ENCODE measurements at places on chromosomes 2 and 18. TPM values are rescaled to one million over a fixed set of nuclear protein-coding genes. Genes with fewer than 3 reads are reported as not detected.

DNA sequence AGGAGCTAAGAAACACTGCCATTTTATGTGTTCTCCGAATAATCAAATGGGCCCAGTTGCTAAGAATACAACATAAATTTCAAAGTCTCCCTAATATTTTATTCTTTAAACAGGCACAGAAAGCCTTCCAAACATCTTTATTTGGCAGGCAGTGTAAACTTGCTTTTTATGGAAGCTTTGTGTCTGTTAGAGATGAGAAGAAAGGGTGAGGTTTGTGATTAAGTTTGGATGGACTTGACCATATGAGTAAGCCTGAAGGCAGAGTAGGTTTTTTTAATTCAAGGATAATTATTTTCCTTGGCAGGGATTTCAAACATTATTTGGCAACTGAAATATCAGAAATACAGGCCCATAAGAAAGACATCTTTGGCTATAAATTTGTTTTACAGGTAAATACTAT lies 62.9 kb downstream of the COX7A2L start:
- H3K4me1 ChIP-seq = no peaks in the 10 kb centered on the region
- DNase-seq = peak; percentile 43
- H3K36me3 ChIP-seq = peaks cover 9% of the 10 kb centered on the region
- H3K27me3 ChIP-seq = no peaks in the 10 kb centered on the region
- H3K4me3 ChIP-seq = no peak overlapping the region

DNA sequence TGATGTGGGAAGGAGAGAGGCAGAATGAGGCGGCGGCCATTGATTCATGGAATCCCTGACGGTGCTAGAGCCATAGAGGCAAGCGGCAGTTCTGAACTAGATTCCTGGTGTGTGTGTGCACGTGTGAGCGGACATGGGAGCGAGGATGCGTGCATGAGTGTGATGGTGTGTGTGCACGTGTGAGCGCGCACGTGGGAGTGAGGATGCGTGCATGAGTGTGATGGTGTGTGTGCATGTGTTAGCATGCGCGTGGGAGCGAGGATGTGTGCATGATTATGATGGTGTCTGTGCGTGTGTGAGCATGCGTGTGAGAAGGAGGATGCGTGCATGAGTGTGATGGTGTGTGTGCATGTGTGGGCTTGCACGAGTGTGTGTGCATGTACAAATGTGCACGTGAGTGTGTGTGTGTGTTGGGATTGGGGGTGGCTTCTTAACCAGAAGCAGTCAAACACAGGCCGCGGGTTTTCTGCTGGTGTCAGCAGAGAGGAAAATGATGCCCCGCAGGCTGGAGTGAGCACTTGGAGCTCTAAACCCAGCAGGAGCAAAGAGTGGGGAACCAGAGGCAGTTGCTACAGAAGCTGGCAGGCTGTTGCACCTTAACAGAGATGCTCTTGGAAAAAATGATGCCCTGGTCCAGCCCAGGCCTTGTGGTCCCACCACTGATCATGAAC lies 29.5 kb downstream of the DIPK1C start:
- no peaks in the 10 kb centered on the region for H3K4me1 ChIP-seq
- H3K36me3 ChIP-seq = no peaks in the 10 kb centered on the region
- H3K27ac ChIP-seq = no peak overlapping the region
- no peak for DNase-seq
- no peak overlapping the region for H3K4me3 ChIP-seq

- H3K27ac ChIP-seq = no peak overlapping the region
- H3K4me1 ChIP-seq = no peaks in the 10 kb centered on the region
- H3K36me3 ChIP-seq = no peaks in the 10 kb centered on the region
- no peak for DNase-seq
- no peak overlapping the region for H3K4me3 ChIP-seq
- no peaks in the 10 kb centered on the region for H3K27me3 ChIP-seq
Observed at GRCh38 chr2:171846894-171847293, 47.1 kb downstream of the SLC25A12 start.

DNA sequence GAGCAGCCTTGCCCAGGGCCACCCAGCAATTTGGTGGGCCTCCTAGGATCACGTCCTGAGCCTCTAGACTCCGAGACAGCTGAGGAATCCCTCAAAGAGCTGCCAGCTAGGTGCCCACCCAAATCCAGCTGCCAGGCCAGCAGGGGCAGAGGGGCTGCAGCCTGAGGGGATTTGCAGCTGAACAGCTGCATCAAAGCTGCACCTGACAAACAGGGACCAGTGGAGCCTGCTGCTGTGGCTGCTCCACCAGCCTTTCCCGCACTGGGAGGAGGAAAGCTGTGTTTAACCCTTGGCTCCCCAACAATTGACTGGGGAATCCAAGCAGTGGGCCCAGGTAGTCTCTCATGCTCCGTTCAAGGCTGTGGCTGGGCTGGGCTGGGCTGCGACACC lies 8.2 kb downstream of the ADRA2B start:
- no peak for DNase-seq
- no peak overlapping the region for H3K4me3 ChIP-seq
- peaks cover 2% of the 10 kb centered on the region for H3K27me3 ChIP-seq
- H3K27ac ChIP-seq = no peak overlapping the region

DNA sequence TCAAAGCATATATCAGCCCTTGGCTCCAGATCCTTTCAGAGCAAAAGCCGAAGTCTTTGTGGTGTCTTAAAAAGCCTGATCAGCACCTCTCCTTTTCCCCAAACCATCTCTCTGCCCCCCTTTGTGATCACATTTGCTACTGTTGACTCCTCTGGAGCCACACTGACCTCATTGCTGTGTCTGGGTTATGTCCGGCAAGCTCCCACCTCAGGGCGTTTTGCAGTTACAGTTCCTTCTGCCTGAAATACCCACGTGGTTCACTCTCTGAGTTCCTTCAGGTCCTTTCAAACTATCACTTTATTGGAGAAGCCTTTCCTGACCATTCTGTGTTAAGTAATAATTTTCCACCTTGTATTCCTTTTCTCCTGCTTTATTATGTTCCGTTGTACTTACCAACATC lies 11.8 kb downstream of the C2orf69 start:
- no peaks in the 10 kb centered on the region for H3K27me3 ChIP-seq
- H3K27ac ChIP-seq = no peak overlapping the region
- no peak for DNase-seq
- H3K4me3 ChIP-seq = no peak overlapping the region
- peaks cover 19% of the 10 kb centered on the region for H3K36me3 ChIP-seq

DNA sequence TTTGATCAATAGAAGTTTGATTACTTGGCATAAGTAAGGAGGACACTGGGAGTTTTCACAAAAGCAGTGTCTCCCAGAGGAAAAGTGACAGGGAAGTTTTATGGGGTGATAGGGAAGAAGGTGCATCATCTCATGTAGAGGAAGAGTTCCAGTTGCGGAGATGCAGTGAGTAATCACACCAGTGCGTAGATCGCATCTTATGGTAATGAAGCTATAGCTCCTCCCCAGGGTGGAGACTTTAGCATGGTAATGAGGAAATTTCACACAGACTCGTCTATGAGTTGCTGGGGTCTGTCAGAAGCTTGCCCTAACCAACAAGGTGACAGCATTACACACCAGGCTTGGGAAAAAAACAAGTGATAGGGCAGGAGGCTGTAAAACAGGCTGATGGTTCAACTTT lies 49.0 kb downstream of the KYNU start:
- H3K4me3 ChIP-seq = no peak overlapping the region
- DNase-seq = no peak
- no peaks in the 10 kb centered on the region for H3K4me1 ChIP-seq
- no peaks in the 10 kb centered on the region for H3K36me3 ChIP-seq
- no peaks in the 10 kb centered on the region for H3K27me3 ChIP-seq

- H3K4me1 ChIP-seq = no peaks in the 10 kb centered on the region
- H3K27me3 ChIP-seq = no peaks in the 10 kb centered on the region
- no peaks in the 10 kb centered on the region for H3K36me3 ChIP-seq
- no peak for DNase-seq
Observed at GRCh38 chr2:129752686-129753085, 226.8 kb upstream of the RAB6C start.

GRCh38 chr2:233048569-233049193 lies 11.5 kb upstream of the INPP5D start:
- no peak overlapping the region for H3K27ac ChIP-seq
- DNase-seq = no peak
- H3K4me3 ChIP-seq = no peak overlapping the region
- no peaks in the 10 kb centered on the region for H3K4me1 ChIP-seq
- H3K36me3 ChIP-seq = no peaks in the 10 kb centered on the region

GRCh38 chr2:173249661-173250641 lies 104.7 kb upstream of the CDCA7 start:
- H3K27me3 ChIP-seq = no peaks in the 10 kb centered on the region
- no peaks in the 10 kb centered on the region for H3K4me1 ChIP-seq
- DNase-seq = no peak
- no peak overlapping the region for H3K4me3 ChIP-seq
- no peaks in the 10 kb centered on the region for H3K36me3 ChIP-seq

DNA sequence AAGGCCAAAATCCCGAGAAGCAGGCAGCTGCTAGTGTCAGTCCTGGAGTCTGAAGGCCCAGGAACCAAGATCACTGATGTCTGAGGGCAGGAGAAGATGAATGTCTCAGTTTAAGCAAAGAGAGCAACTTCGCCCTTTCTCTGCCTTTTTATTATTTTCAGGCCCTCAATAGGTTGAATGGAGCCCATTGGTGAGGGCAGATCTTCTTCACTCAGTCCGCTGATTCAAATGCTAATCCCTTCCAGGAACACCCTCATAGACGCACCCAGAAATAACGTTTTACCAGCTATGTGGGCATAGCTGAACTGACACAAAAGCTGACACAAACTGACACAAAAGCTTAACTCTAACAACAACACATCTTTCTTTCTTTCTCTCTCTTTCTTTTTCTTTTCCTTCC lies 78.0 kb upstream of the KCNJ3 start:
- DNase-seq = no peak
- no peaks in the 10 kb centered on the region for H3K27me3 ChIP-seq
- no peak overlapping the region for H3K4me3 ChIP-seq
- H3K27ac ChIP-seq = no peak overlapping the region
- H3K36me3 ChIP-seq = no peaks in the 10 kb centered on the region
- no peaks in the 10 kb centered on the region for H3K4me1 ChIP-seq

- no peaks in the 10 kb centered on the region for H3K27me3 ChIP-seq
- H3K4me3 ChIP-seq = no peak overlapping the region
- no peaks in the 10 kb centered on the region for H3K36me3 ChIP-seq
- DNase-seq = no peak
Observed at GRCh38 chr2:201769666-201770373, 10.9 kb downstream of the ALS2 start.

- no peaks in the 10 kb centered on the region for H3K27me3 ChIP-seq
- no peak overlapping the region for H3K4me3 ChIP-seq
- no peak overlapping the region for H3K27ac ChIP-seq
- no peaks in the 10 kb centered on the region for H3K36me3 ChIP-seq
- DNase-seq = no peak
Observed at GRCh38 chr2:190504912-190505311, 29.6 kb downstream of the NEMP2 start.

DNA sequence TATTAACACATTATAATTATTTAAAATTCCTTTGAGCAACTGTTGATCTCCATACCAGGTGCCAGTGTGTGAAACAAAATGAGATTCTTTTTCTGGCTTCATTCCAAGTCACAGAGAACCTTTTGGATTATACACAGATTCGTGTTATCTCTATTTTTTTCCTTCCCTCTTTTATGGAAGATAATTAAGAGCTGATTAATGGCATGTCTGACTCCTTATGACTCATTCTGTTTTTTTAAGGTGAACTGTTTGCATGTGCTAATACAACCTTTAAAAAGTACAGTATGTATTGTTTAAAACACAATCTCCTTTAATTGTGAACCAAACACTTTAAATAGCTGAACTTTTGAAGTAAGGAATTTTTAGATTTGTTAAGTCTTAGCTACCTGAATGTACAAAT lies 39.3 kb downstream of the PELI1 start:
- H3K27ac ChIP-seq = no peak overlapping the region
- H3K36me3 ChIP-seq = no peaks in the 10 kb centered on the region
- peak; percentile 35 for DNase-seq
- no peaks in the 10 kb centered on the region for H3K4me1 ChIP-seq
- no peak overlapping the region for H3K4me3 ChIP-seq

DNA sequence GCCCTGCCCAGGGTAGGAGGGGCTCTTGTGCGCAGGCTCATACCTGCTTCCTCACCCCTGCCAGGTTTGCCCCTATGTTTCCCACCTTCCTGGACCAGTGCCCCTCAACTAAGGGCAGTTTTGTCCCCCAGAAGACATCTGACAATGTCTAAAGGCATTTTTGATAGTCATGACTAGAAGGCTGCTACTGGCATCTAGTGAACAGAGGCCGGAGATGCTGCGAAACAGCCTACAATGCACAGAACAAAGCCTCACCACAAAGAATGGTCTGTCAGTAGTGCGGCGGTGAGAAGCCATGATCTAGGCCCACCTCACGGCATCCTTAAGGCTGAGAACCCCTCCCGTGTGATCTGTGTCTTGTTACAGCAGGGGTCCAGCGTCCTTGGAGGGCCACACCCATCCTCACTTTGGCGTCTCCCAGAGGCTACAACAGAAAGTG lies 96.0 kb downstream of the TMEM17 start:
- no peak overlapping the region for H3K27ac ChIP-seq
- H3K27me3 ChIP-seq = peaks cover 3% of the 10 kb centered on the region
- H3K36me3 ChIP-seq = no peaks in the 10 kb centered on the region
- H3K4me1 ChIP-seq = peaks cover 12% of the 10 kb centered on the region
- DNase-seq = no peak

GRCh38 chr2:37379881-37380296 lies 35.5 kb downstream of the QPCT start:
- no peak overlapping the region for H3K4me3 ChIP-seq
- H3K27ac ChIP-seq = no peak overlapping the region
- H3K36me3 ChIP-seq = no peaks in the 10 kb centered on the region
- H3K27me3 ChIP-seq = no peaks in the 10 kb centered on the region
- peaks cover 25% of the 10 kb centered on the region for H3K4me1 ChIP-seq

GRCh38 chr2:129759472-129760010 lies 219.9 kb upstream of the RAB6C start:
- no peak for DNase-seq
- H3K36me3 ChIP-seq = no peaks in the 10 kb centered on the region
- H3K27me3 ChIP-seq = no peaks in the 10 kb centered on the region
- no peak overlapping the region for H3K4me3 ChIP-seq

DNA sequence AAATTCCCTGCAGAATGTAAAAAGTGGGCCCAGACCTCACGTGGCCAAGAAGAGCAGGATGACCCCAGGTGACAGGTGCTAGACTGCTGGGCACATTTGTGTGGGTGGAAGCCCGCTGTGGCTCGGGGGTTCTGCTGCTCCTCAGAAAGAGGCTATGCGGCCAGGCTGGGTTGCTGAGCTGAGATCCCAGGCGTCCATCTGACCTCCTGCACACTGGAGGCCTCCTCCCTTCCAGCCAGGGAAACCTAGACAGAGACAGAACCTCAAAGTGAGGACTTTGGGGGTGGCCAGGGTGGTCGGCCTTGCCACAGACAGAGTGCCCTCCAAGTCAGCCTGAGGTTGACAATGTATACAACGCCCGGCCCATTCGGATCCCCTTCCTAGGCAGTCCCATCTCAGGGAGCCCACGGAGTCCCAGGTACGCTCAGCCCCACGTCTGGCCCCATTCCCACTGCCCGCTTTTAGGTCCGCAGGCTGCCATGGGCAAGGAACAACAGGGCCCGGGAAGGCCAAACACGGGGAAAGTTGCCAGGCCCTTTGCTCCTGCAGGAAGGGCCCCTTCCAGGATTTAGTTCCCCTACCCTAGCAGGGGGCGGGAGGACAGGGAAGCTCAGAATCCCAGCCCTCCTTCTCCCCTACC lies 75.6 kb downstream of the KIAA2012 start:
- H3K4me1 ChIP-seq = peaks cover 30% of the 10 kb centered on the region
- no peaks in the 10 kb centered on the region for H3K36me3 ChIP-seq
- H3K27ac ChIP-seq = peak overlapping the region; percentile 23

SEMA4C gene
- 30.7 TPM for total RNA-seq

TXNDC2 gene
- total RNA-seq = 0.07 TPM

STRN gene
- 24.2 TPM for total RNA-seq

DGUOK gene
- 86.3 TPM for total RNA-seq

VIL1 gene
- total RNA-seq = not detected

SEPTIN10 gene
- 90.8 TPM for total RNA-seq

TMEM37 gene
- 3.3 TPM for total RNA-seq

CAPN14 gene
- total RNA-seq = 0.14 TPM

SERPINB5 gene
- not detected for total RNA-seq

Measured in astrocyte (in vitro differentiated cells and primary cell).